ENCODE measurements at places on chromosomes 1 and 21. TPM values are rescaled to one million over a fixed set of nuclear protein-coding genes. Genes with fewer than 3 reads are reported as not detected.

Gene ATP6V1G3
- total RNA-seq, result not detected

- no peak for DNase-seq
Observed at GRCh38 chr1:203888807-203889251, 27.4 kb downstream of the SNRPE start.

DNA sequence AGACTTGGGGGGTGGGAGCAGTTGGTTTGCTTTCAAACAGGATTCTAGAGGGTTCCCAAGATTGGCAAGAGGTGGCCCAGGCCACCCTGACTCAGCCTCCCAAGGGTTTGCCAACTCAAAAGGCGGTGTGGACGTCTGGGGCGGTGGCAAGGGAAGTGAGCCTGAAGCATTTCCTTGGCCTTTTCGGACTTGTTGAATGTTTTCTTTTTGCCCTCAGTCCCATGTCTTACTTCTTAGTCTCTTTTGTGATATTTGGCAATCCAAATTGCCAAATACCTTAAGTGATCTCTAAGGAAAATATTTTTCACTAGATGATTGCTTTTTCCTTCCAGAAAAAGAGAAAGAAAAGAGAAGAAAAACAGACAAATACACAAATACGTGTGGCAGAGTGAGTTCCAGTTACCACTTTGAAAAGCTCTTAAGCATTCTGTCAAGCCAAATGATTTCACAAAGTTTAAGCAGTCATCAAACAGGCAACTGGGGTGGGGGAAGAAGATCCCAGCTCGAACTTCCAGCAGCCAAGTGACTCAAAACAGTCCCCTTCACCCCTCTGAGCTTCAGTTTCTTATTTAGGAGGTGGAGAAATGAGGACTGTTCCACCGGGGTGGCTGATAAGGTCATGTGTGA lies 374.6 kb upstream of the USP24 start:
- DNase-seq, result no peak

- no peak for DNase-seq
Observed at GRCh38 chr1:206002160-206002559, 1.0 kb downstream of the RAB7B start.

Gene BPNT1
- 2.5 TPM for total RNA-seq

Gene RGS13
- 0.17 TPM for total RNA-seq

GRCh38 chr1:7253118-7253480 lies 467.8 kb downstream of the CAMTA1 start:
- no peak for DNase-seq

Gene KIAA0040
- total RNA-seq, result 14.5 TPM

Gene TMEM52
- 0.49 TPM for total RNA-seq

DNA sequence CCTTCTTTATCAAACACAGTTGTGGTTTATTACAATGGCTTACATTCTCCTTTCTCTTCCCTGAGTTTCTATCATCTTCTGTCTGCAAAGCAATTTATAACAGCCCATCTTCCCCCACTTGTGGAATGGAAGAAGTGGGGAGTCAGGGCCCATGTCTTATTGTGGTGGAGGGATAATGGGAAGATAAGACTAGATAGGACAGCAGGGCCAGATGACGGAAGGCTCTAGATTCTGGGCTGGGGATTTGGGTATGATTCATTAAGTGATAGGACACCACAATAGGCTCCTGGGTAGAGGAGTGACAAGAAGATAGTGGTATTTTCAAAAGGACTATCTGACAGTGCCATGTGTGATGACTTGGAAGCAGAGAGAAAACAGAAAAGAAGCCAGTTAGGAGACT lies 450.6 kb downstream of the TTLL7 start:
- DNase-seq, result no peak

- no peak for DNase-seq
Observed at GRCh38 chr1:12296623-12297022, 66.8 kb downstream of the VPS13D start.

DNA sequence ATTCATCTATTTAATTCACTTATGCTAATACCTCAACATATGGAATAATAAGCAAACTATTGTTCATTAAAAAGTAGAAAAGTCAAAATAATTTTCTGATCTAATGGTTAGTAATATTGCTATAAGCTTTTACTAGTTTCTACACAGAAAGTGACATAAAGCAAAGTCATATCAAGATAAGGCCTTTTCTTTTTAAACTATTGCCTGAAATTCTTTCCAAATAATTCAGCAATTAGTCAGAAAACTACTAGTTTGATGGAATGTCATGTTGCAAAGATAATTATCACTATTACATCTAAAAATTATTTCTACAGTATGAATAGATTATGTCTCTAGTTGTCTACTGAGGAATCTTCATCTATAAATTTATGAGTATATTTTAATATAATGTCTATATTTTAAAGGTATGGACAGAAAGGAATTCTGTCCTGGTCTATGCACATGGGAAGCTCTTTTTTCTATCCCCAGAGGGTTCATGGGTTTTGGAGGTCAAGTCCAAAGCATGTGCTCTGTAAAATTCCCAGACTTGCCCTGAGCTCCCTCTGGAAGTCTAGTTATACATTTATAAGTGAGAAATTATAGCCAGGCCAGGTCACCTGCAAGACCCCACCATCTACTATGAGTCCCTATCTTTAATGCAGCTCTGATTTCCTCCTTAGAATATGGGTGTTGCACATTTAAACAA lies 84.6 kb upstream of the DPYD start:
- DNase-seq, result no peak

GRCh38 chr1:9670085-9670484 lies 18.6 kb downstream of the PIK3CD start:
- no peak for DNase-seq

- DNase-seq, result no peak
Observed at GRCh38 chr1:203548892-203549291, 54.9 kb downstream of the OPTC start.

- DNase-seq, result no peak
Observed at GRCh38 chr21:42721341-42721824, 68.0 kb downstream of the PDE9A start.

GRCh38 chr1:24759492-24759891 lies 14.2 kb downstream of the CLIC4 start:
- DNase-seq, result no peak

Gene DDOST
- total RNA-seq, result 96.1 TPM

Gene CNKSR1
- 3.6 TPM for total RNA-seq

Gene OR2L5
- total RNA-seq, result not detected

DNA sequence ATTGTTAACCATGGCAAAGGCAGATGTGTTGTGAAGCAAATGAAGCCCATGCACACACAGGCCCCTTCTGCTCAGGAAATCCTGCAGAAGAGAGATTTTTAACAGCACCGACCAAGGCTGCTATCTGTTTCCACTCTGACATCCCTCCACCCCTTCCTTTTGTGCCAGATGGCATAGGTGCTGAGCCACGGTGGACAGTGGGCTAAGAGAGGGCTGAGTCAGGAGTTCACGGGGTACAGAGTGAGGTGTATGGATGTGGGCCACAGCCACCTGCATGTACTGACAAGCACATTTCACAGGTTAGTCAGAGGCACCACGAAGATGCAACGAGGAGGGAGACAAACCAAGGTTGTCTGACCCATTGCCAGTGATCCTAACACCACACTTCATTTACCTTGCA lies 9.5 kb downstream of the RSPH1 start:
- DNase-seq, result no peak

GRCh38 chr21:44282370-44282769 lies 3.3 kb upstream of the AIRE start:
- no peak for DNase-seq

- no peak for DNase-seq
Observed at GRCh38 chr1:28801461-28801860, 10.5 kb upstream of the OPRD1 start.

DNA sequence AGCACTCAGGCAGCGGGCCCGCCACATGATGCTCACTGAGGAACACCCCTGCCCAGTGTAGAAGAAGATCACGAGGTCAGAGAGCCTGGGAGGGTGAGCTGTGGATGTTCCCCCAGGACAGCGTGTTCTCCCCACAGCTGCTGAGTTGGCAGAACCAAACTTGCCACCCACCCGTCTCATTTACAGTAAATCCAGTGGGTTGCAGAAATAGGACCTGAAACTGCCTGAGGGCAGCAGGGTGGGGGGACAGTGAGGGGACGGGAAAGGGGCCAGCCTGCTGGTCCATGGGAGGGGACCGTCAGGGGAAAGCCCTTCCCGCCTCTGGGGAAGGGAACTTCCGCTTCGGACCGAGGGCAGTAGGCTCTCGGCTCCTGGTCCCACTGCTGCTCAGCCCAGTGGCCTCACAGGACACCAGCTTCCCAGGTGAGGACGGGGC lies at the start of gene C1QB:
Gene C1QB, plus strand, starts transcription at position 356 of the 436 bp plus-strand sequence. CDS start 6,227 bp downstream, outside the sequence.
- no peak for DNase-seq

Gene CDC73
- total RNA-seq, result 66.5 TPM

DNA sequence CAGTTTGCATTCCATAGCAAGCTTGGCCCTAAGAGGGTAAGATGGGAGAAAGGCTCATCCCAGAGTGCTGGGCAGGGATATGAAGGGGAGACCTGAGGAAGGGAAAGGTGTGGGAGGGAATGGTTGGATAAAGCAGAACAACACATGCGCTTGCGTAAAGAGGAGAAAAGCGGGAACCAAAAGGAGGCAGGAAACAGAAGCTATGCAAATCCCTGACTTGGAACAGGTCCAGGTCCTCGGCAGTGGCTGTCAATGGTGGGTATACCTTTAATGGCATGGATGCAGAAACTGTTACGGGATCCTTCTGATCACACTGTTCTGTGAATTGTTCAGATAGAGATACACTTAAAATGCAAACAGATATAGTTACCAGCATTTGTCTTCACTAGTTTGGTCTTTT lies 455.6 kb downstream of the SIPA1L2 start:
- no peak for DNase-seq

Gene ELOVL1
- 28.7 TPM for total RNA-seq

GRCh38 chr1:4734791-4735190 lies 80.4 kb downstream of the AJAP1 start:
- no peak for DNase-seq

GRCh38 chr1:37404711-37405110 lies 69.7 kb upstream of the ZC3H12A start:
- DNase-seq, result no peak

DNA sequence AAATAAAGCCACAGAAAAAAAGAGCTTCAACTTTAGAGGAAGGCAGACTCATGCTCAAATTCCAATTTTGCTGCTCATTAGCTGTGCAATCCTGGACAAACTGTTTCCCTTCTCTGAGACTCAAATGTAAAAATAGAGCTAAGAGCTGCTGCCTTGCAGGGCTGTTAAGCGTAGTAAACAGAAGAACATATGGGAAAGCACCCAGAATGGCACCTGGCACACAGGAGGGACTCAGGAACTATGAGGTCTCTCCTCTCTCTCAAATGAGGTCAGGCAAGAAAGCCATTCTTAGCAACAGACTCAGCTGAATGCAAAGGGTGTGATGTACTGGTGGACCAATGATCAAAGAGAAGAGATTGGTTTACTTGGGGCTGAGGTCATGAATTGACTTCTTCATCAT lies 61.3 kb downstream of the TRABD2B start:
- DNase-seq, result no peak

- DNase-seq, result no peak
Observed at GRCh38 chr1:218499911-218500310, 154.8 kb downstream of the TGFB2 start.

GRCh38 chr1:23555986-23556634 lies 3.2 kb downstream of the ID3 start:
- no peak for DNase-seq

DNA sequence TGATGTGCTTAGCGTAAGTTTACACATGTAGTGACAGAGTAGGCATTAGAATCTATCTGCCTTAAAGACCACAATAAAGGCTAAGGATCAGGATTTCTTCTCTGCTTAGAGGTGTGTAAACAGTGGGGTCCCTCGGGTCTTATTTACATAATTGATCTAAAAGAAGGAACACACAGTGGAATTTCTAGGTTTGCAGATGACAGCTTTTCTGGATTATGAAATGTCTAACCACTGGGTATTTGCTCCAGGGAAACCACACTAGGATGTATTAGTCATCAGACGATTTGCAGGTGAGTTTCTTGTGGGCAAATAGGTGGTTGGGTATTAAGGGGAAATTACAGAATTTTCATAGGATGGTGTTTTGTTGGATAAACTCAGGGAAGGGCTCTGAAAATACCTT lies 5.8 kb downstream of the LRRC8D start:
- DNase-seq, result no peak
